Colonic mucosa (tissue), 4 donors: ENCODE measurements at places on chromosomes 7 and 10. TPM values are rescaled to one million over a fixed set of nuclear protein-coding genes. Genes with fewer than 3 reads are reported as not detected.

GRCh38 chr10:104324931-104325330, 13.3 kb downstream of the ITPRIP start:
- H3K36me3 ChIP-seq: no peaks in the 10 kb centered on the region
- H3K27ac ChIP-seq: peak overlapping the region; percentile 8
- H3K4me3 ChIP-seq: no peak overlapping the region
- H3K27me3 ChIP-seq: no peaks in the 10 kb centered on the region
- H3K4me1 ChIP-seq: peaks cover 14% of the 10 kb centered on the region

The FKBP6 gene
- not detected for total RNA-seq

The SPDYE11 gene
- total RNA-seq: not detected

DNA sequence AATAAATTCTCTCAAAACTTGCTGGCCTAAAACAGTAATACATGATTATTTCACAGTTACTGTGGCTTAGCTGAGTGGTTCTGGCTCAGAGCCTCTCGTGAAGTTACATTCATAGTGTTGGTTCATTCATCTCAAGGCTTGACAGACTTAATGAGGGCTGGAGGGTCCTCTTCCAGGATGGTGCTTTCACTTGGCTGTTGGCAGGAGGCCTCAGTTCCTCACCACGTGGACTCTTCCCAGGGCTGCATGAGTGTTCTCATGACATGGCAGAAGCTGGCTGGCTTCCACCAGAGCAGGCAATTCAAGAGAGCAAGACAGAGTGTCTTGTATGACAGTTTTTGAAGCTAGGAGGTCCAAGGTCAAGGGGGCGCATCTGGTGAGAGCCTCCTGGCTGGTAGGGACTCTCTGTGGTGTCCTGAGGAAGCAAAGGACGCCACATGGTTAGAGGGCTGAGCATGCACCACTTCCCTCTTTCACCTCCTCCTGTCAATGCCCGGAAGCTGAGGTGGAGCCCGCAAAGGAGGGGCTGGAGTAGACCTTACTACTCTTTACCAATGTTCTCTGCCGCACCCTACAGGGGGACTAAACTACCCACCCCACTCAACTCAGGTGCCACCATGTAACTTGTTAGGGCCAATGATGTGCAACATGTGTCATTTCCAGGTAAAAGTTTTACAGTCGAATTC, 58.2 kb upstream of the YAE1 start:
- H3K4me3 ChIP-seq: no peak overlapping the region
- H3K27me3 ChIP-seq: no peaks in the 10 kb centered on the region
- H3K27ac ChIP-seq: no peak overlapping the region
- DNase-seq: no peak
- no peaks in the 10 kb centered on the region for H3K36me3 ChIP-seq

The CHCHD3 gene
- 112 TPM for total RNA-seq

- no peaks in the 10 kb centered on the region for H3K36me3 ChIP-seq
- H3K4me3 ChIP-seq: no peak overlapping the region
- no peak for DNase-seq
- H3K4me1 ChIP-seq: no peaks in the 10 kb centered on the region
- no peaks in the 10 kb centered on the region for H3K27me3 ChIP-seq
These were observed 66.3 kb downstream of the VIPR2 start for GRCh38 chr7:159078193-159078910.

DNA sequence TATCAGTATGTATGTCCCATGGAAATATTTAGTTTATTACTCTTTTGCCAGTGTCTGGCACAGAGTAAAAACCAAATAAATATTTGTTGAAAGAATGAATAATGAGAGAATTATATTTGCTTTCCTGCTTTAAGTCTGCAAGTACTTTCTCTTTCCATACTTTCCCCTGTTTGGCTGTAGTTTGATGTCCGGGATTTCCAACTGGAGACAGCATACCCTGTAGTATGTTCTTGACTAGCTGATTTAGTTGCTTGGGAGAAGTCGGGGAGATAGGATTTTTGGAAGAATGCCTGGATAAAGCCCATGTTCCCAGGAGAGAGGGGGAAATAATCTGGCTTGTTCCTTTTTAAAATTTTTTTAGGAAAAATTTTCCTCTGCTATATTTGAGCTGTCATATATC, 516.1 kb downstream of the CCSER2 start:
- no peaks in the 10 kb centered on the region for H3K4me1 ChIP-seq
- no peak for DNase-seq
- H3K36me3 ChIP-seq: no peaks in the 10 kb centered on the region
- H3K4me3 ChIP-seq: no peak overlapping the region
- no peaks in the 10 kb centered on the region for H3K27me3 ChIP-seq
- no peak overlapping the region for H3K27ac ChIP-seq

GRCh38 chr7:41247143-41247865, 455.6 kb downstream of the INHBA start:
- H3K27ac ChIP-seq: no peak overlapping the region
- no peaks in the 10 kb centered on the region for H3K36me3 ChIP-seq
- no peak for DNase-seq
- no peaks in the 10 kb centered on the region for H3K27me3 ChIP-seq
- no peak overlapping the region for H3K4me3 ChIP-seq

The TBC1D12 gene
- 21.0 TPM for total RNA-seq

DNA sequence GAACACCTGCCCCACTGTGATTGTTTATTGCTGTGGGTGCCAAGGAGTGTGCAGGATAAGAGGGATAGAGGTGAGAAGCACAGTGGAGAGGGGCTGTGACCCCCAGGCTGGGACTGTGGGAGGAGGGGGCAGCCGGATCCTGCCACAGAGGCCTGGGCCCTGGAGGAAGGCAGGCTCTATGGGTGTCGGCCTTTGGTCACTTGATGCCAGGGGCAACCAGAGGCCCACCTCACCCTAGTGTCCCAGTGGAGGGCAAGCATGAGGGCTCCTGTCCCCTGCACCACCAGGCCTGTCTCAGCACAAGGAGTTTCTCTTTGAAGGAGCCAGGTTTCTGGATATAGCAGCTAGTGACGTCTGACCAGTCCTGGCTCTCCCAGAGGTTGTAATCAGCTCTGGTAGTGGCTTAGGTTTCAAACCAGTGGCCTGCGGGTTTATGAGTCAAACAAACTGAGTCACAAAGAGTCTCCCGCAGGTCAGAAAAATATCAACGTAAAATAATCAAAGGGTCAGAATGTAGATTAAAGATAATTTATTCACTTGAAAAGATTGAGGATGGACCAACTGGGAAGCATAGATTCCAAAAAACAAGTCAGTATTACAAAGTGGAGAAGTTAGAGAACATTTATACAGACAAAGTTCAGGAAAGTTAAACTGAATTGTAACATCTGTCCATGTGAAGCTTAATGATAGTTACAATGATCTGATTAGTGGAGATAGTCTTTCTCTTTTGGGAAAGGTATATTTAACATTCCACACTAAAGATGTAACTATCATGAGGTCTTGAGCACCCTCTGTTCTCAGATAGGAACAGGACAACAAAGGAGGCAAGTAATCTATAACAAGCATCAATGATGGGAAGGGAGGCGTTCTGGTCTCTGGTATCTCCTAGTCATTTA, 37.2 kb upstream of the ZNF488 start:
- H3K27me3 ChIP-seq: no peaks in the 10 kb centered on the region
- H3K36me3 ChIP-seq: no peaks in the 10 kb centered on the region
- no peak overlapping the region for H3K27ac ChIP-seq
- no peaks in the 10 kb centered on the region for H3K4me1 ChIP-seq
- no peak overlapping the region for H3K4me3 ChIP-seq

DNA sequence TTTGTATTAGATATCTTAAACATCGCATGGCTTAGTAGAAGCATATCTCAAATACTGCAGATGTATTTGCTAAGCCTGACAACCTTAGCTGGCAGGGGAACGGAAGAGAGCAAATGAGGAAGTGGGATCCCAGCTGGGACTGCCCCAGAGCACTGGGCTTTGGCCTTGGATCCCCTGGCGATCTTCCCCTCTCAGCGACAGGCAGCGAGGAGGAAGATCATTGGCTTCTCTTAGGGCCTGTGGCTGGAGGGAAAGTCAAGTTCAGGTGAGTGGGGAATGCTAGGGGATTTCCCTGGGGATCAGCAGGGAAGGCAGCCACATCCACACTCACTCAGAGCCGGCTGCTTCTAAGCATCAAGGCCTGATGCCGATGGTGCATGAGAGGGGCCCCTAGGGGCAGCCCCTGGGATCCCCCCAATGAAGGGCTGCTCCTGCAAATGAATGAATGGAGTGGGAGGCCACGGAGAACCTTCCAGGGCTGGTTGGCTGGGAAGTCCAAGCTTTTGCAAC, 42.0 kb downstream of the LYZL2 start:
- peaks cover 11% of the 10 kb centered on the region for H3K4me1 ChIP-seq
- peak; percentile 65 for DNase-seq
- H3K27me3 ChIP-seq: no peaks in the 10 kb centered on the region
- peak overlapping the region; percentile 18 for H3K27ac ChIP-seq
- no peak overlapping the region for H3K4me3 ChIP-seq

The IFIT1B gene
- not detected for total RNA-seq

DNA sequence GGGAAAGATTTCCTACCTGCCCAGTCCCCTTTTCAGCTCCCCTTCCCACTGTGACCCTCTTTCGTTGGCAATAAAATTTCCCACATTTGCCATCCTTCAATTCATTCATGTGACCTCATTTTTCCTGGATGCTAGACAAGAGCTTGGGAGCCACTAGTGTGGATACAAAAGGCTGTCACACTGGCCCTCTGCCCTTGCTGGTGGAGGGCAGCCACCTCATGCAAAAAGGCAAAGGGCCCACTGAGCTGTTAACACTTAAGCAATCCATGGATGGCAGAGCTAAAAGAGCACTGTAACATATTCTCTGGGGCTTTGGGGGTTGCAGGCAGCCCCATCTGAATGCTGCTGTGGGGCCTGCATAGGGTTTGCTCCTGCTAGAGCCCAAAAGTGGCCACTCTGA, 315.1 kb downstream of the NEBL start:
- no peak for DNase-seq
- no peaks in the 10 kb centered on the region for H3K27me3 ChIP-seq
- H3K4me3 ChIP-seq: no peak overlapping the region
- no peaks in the 10 kb centered on the region for H3K4me1 ChIP-seq
- no peaks in the 10 kb centered on the region for H3K36me3 ChIP-seq

DNA sequence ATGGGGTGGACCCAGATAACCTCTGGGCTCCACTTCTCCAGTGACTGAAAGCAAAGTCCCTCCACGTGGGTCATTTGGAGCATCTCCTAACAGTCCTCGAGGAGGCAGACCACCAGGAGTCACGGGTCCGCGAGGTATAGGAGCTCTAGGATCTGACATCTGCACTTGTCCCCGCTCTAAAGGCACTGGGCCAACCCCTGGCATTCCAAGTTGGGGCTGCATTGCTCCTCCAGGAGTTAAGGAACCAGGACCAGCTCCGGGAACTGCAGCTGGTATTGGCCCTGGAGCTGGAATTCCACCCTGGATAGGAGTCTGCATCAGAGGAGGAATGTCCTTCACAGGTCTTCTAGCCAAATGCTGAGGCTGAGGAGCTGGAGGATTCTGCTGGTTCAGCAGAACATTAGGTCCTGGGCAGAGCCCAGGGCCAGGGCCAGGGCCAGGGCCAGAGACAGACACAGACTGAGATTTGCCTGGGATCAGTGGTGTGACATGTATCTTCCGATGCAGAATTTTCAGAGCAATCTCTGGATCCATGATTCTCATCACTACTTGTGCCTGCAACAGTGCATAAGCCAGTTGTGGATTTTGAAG, 827 bp downstream of the CSTF2T start:
- no peak for DNase-seq
- H3K4me3 ChIP-seq: peak overlapping the region; percentile 64
- peak overlapping the region; percentile 79 for H3K27ac ChIP-seq
- no peaks in the 10 kb centered on the region for H3K27me3 ChIP-seq

The EPO gene
- total RNA-seq: not detected

- no peaks in the 10 kb centered on the region for H3K4me1 ChIP-seq
- peak; percentile 14 for DNase-seq
- H3K27ac ChIP-seq: no peak overlapping the region
- no peaks in the 10 kb centered on the region for H3K36me3 ChIP-seq
- H3K27me3 ChIP-seq: no peaks in the 10 kb centered on the region
These were observed 171.1 kb upstream of the KLF6 start for GRCh38 chr10:3955955-3956617.

- no peak for DNase-seq
- H3K4me1 ChIP-seq: no peaks in the 10 kb centered on the region
- no peak overlapping the region for H3K27ac ChIP-seq
- H3K27me3 ChIP-seq: no peaks in the 10 kb centered on the region
- H3K4me3 ChIP-seq: no peak overlapping the region
These were observed 28.2 kb downstream of the ZNF25 start for GRCh38 chr10:37948210-37948609.

The TRIM50 gene
- not detected for total RNA-seq

DNA sequence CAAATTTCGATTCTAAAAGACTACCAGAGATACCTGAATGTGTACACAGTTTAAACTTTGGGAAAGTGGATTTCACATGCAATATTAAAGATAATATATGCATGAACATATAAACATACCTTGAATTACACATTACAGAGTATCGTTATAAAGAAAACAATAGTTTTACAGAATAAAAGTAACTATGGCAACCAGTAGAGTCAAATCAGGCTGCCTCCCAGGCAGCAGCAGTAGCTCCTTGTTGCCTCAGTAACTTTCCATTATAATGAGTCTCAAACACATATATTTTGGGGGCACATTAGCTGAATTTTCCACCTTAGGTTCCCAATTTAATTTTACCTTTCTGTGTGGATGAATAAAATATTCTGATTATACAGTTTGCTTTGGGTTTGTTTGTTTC, 164.4 kb upstream of the FEZF1 start:
- H3K27me3 ChIP-seq: no peaks in the 10 kb centered on the region
- no peak for DNase-seq
- H3K4me1 ChIP-seq: no peaks in the 10 kb centered on the region
- H3K36me3 ChIP-seq: no peaks in the 10 kb centered on the region
- H3K4me3 ChIP-seq: no peak overlapping the region

DNA sequence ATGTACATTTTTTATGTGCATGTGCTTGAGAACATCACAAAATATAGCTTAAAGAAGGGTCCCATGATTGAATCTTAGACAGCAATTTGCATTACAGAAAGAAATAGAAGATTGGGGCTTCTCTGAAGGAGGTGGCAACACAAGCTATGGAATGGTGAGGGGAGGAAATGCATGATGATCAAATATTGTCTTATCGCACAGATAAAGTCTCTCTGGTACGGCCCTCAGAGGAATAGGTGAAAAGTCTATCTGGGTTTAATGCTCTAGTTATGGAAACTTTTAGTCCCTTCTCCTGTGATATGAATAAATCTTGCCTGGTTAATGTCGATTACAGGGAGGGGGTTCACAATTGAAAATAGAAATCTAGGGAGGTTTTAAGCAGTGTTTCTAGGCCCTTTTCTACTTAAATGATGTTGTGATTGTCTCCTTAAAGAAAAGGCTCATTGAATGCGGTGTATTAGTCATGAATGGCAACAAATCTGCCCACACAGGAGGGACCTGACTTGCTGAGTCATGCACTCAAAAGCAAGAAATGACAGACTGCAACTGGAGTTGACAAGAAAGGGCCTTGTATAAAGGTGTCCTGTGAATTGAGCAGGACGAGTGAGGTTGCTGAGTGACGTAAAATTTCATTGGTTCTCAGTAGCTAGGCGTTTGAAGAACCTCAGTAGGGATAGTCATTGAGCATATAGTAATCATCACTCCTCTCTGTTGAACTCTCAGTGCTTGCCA, 133.4 kb upstream of the CSTF2T start:
- no peaks in the 10 kb centered on the region for H3K27me3 ChIP-seq
- H3K27ac ChIP-seq: no peak overlapping the region
- no peaks in the 10 kb centered on the region for H3K36me3 ChIP-seq
- no peak for DNase-seq
- no peaks in the 10 kb centered on the region for H3K4me1 ChIP-seq

GRCh38 chr7:151198945-151199848, 11.1 kb downstream of the H2BK1 start:
- no peaks in the 10 kb centered on the region for H3K4me1 ChIP-seq
- H3K36me3 ChIP-seq: no peaks in the 10 kb centered on the region
- no peaks in the 10 kb centered on the region for H3K27me3 ChIP-seq
- no peak overlapping the region for H3K27ac ChIP-seq
- H3K4me3 ChIP-seq: no peak overlapping the region
